ENCODE measurements at places on chromosomes 16 and 17. TPM values are rescaled to one million over a fixed set of nuclear protein-coding genes. Genes with fewer than 3 reads are reported as not detected.

GRCh38 chr17:77615703-77616253 lies 342.7 kb upstream of the TNRC6C start:
- DNase-seq = no peak

- DNase-seq = no peak
Measured at GRCh38 chr17:81517339-81518112, 4.9 kb upstream of the ACTG1 start.

GRCh38 chr17:61009663-61010062 lies 332.0 kb downstream of the BCAS3 start:
- no peak for DNase-seq

- DNase-seq = no peak
Measured at GRCh38 chr17:27519550-27519949, 63.3 kb downstream of the KSR1 start.

- DNase-seq = no peak
Measured at GRCh38 chr17:46157443-46158062, 35.7 kb downstream of the KANSL1 start.

DNA sequence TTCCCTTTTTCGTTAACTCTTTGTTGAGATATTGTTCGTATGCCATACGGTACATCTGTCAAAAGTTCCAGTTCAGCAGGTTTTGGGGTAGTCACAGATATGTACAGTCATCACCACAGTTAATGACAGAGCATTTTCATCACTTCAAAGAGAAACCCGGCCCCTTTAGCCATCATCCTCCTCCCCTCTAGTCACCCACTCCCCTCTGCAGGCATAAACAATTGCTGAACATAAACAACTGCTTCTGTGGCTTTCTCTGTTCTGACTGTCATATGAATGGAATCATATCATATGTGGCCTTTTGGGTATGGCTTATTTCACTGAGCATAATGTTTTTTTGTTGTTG lies 59.3 kb downstream of the RNF213 start:
- DNase-seq = no peak

- DNase-seq = no peak
Measured at GRCh38 chr17:16398270-16399267, 16.8 kb upstream of the TRPV2 start.

DNA sequence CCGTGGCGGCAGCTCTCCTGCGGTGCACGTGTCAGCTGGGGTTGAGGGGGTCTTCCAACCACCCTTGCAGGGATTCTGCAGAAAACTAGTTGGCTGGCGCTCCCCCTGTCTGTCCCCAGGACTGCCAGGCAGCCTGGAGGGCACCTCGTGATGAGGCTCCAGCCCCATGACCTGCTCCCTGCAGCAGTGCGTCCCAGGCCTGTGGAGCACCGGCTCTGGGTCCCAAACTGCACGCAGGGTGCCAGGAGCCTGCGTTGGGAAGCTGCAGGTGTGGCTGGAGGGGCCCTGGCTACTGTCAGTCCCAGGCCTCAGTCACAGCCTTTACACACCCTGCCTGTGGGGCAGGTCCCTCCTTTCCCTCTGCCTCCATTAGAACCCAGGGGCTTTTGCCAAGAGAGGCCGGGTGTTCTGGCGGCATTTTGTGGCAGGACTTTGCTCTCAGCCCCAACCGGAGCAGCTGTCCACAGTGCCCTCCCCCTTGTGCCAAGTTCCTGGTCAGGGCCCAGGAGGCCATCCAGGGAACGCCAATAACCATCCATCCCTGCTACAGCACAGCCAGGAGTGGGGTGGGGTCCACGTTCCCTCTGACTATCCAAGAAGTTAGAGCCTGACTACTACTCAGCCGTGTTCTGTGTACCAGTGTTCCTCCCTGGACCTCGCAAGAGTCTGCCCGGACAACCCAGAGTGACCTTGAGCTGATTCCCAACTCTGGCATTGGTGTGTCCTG lies 9.2 kb downstream of the CHMP6 start:
- no peak for DNase-seq

- DNase-seq = peak; percentile 37
Measured at GRCh38 chr17:19345486-19346350, 16.8 kb downstream of the B9D1 start.

DNA sequence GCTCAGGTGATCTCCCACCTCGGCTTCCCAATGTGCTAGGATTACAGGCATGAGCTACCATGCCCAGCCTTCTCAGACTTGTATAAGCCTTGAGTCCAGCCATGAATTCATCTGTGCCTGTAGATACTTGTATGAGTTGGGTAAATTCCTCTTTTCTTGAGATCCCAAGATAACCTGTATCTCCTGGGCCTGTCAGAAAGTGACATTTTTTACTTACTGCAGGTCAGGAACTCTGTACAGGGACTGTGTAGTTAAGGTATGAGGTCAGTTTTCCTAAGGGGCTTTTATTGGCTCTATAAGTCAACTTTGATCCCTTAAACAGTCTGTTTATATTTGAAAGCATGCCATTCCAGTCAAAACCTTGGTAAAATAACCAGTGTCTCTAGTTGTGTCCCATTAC lies 106.3 kb upstream of the HAS3 start:
- DNase-seq = no peak

- DNase-seq = peak; percentile 83
Measured at GRCh38 chr17:40526668-40527067, 25.2 kb upstream of the TNS4 start.

- DNase-seq = no peak
Measured at GRCh38 chr16:67034487-67034886, 5.5 kb downstream of the CBFB start.

DNA sequence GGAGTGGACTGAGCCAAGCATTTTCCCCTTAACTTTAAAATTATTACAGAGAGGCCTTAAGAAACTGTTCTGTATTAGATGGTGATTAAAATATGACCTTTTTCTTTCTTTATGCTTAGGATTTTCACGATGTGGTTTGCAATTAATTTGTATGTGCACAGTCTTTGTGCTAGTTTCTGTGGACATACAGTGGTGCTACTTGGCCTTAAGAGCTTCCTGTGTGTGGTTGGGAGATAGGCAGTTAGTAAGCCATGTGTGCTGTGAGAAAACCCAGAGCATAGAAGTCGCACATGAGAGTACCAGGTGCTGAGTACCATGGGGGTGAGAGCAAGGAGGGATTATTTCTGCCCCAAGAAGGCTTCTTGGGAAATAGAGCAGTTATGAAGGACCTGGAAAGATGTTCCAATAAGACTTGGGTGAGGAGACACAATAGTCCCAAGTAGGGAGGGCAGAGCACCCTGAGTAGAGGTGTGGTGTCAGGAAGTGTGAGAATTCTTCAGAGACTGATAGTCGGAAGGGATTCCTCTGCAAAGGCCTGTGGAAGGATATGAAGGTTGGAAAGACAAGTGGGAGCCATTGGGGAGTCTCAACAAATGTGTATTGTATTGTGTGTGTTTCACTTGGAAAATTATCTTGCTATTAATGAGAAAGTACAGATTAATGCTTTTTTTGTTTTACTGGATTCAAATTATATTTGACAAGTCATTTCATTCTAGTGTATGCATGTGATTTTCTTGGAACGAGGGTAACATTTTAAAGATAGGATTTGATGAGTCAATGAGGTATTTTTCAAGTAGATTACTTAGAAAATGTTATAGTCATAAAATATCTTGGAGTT lies 239.9 kb downstream of the PRKCA start:
- no peak for DNase-seq

- no peak for DNase-seq
Measured at GRCh38 chr16:65895906-65896305, 470.6 kb upstream of the CDH5 start.

- no peak for DNase-seq
Measured at GRCh38 chr16:67282447-67282805, 3.1 kb downstream of the PLEKHG4 start.

DNA sequence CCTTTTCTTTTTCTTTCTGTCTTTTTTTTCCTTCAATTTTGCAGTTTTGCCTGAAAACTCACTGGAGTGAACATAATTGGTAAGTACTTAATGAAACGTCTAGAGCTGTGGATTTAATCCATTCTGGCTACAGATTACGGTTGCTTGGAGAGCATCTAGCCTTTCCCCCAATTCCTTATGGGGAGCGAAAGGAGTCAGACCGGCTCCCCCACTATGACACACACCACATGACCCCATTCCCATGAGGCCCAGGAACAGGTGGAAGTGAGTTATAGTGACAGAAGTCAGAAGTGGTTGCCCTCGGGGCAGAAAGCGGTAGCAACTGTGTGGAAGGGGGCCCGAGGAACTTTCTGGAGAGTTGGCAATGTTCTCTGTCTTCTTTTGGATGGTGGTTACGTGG lies 41.2 kb downstream of the EMP2 start:
- no peak for DNase-seq

DNA sequence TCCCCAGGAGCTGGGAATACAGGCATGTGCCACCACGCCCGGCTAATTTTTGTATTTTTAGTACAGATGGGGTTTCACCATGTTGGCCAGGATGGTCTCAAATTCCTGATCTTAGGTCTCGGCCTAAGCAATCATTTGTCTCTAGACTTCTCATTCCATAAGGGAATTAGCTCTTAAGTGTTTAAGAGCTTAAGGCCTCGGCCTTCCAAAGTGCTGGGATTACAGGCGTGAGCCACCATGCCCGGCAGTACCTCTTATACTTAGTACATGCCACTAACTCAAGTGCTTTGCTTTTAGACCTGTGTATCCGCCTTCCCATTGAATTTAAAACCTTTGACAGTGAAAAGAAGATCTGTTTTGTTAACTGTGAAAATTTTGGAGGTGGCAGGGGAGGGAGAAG lies 16.6 kb upstream of the IL21R start:
- no peak for DNase-seq

The OTOP2 gene
- total RNA-seq = not detected

The RCVRN gene
- total RNA-seq = 1.9 TPM

The MT1E gene
- total RNA-seq = 454 TPM

The IGFALS gene
- total RNA-seq = 1.6 TPM

The KRTAP4-3 gene
- total RNA-seq = 9.0 TPM

Measured in suprapubic skin (tissue), 4 donors.